Memory B cell (primary cell): ENCODE measurements at places on chromosomes 3 and 15.

DNA sequence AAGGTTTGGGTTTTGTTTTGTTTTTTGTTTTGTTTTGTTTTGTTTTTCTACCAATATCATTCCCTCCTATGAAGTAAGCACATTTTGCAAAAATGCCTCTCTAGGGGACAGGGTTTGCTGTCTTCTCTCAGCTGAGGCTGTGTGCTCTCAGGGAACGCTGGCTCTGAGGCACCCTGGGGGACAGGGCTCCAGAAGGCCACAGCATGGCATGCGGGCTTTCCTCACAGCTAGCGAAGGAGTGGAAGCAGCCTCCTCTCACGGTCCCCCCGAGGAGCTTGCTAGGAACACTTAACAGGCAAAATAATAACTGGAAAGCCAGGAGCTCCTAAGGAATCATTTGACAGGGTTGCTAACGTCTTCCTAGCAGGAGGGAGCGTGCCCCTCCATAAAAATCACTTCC, 227.7 kb upstream of the ST8SIA2 start:
- no peak for DNase-seq

GRCh38 chr15:78396976-78397375, 41.0 kb upstream of the IREB2 start:
- no peak for DNase-seq

DNA sequence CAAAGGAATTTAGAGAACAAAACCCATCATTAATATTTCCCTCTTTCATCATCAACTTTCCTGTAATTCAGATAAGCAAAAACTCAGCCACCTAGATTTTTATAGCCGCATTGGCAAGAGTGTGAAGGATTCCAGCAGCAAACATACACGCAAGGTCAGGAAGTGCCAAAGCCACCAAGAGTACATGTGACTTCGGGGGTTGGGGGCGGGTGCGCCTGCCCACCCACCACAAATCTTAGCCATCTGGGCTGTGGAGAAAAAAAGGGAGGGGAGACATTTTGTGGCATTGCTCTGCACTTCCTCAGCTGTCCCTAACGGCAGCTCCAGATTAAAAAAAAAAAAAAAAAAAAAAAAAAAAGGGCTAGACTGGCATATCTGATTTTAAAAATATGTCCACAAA, 148.4 kb downstream of the TNIK start:
- no peak for DNase-seq

DNA sequence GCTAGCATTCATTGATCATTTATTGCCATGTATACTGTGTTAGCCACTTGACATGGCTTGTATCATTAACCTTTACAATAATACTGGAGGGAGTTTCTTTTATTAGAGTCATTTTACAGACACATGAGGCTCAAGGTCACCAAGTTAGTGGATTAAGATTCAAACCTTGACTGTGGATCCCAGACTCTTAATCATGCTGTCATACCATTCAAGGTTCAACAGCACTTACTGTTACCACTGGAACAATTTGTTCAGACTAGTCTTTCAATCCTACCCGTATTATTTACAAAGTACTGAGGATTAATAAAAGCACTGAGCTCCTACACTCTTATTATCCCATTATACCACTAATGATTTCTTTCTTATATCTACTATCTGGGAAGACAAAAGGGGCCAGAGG, 1.2 kb downstream of the COX17 start:
- no peak for DNase-seq

DNA sequence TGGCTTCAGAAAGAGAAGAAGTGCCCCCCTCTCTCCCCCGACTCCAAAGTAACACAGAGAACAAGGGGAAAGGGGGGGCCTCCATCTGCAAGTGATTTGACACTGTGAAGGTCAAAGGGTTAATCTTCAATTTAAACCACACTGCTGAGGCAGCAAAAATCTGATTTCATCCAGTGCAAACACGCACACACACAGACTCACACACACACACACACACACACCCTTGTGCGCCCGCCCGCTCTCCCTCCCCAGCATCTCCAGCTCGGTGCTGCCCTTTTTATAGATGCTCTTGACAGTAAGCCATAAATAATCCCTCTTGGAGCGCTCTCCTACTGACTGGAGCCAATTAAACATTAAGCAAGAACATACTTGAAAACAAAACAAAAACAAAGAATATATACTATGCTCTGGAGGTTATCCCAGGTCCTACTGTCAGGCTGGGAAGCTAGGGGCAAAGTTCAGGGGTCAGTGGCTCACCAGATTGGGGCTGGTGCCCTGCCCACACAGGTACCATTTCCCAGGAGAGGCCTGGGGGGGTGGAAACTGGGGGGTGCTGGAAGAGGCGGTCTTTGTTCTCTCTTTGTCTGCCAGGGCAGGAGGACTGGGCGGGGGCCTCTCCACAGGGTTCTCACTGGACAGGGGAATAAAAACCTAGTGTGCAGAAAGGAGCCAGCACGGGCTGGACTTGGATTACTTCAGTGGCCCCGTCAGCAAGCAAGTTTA, 16.3 kb downstream of the BMF start:
- no peak for DNase-seq

DNA sequence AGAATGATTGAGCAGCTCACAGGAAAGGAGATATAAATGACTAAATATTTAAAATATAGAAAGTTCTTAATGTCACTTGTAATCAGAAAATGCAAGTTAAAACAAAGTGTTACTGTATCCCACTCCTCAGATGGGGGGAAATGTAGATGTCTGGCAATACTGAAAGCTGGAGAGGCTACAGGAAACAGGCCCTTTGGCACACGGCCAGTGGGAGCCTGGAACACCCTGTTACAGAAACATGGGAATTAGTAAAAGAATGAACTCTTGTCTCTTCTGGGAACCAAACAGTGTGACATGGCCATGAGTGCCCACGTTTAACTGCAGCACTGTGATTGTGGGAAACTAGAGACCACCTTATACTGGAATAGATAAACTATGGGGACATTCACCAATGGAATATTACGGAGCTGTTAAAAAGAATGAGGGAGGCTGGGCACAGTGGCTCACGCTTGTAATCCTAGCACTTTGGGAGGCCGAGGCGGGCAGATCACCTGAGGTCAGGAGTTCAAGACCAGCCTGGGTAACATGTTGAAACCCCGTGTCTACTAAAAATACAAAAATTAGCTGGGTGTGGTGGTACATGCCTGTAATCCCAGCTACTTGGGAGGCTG, 50.2 kb downstream of the CDCP1 start:
- DNase-seq, result no peak

DNA sequence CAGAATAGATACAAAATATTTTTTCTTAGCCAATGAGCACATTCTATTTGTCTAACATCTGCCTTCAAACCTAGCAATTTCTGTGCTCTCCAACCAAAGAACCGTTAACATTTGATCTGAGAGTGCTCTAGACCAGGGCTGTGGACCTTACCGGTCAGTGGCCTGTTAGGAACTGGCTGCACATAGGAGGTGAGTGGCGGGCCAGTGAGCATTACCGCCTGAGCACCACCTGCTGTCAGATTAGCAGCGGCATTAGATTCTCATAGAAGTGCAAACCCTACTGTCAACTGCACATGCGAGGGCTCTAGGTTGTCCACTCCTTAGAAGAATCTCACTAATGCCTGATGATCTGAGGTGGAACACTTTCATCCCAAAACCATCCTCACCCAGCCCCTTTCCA, 131.7 kb downstream of the CADM2 start:
- DNase-seq, result no peak

DNA sequence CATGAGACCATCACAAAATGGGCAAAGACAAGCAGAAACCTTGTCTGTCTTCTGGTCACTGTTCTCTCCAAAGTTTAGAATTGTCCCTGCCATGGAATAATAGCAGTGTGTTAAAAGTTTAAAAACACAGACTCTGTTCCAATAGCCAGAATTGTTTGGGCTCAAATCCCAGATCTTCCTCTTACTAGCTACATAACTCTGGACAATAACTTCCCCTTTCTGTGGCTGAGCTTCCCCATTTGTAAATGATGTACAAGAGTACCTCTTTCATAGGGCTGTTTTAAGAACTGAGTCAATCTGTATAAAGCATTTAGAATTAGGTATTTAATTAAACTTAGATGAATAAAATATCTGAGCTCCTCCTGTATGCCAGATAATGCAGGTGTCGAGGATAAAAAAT, 623.0 kb downstream of the NTRK3 start:
- DNase-seq, result no peak

- DNase-seq, result no peak
Observed at GRCh38 chr3:169286992-169287391, 376.5 kb downstream of the MECOM start.

- no peak for DNase-seq
Observed at GRCh38 chr15:50225938-50226337, 39.6 kb downstream of the HDC start.

GRCh38 chr15:96494505-96494904, 164.0 kb downstream of the NR2F2 start:
- DNase-seq, result no peak

DNA sequence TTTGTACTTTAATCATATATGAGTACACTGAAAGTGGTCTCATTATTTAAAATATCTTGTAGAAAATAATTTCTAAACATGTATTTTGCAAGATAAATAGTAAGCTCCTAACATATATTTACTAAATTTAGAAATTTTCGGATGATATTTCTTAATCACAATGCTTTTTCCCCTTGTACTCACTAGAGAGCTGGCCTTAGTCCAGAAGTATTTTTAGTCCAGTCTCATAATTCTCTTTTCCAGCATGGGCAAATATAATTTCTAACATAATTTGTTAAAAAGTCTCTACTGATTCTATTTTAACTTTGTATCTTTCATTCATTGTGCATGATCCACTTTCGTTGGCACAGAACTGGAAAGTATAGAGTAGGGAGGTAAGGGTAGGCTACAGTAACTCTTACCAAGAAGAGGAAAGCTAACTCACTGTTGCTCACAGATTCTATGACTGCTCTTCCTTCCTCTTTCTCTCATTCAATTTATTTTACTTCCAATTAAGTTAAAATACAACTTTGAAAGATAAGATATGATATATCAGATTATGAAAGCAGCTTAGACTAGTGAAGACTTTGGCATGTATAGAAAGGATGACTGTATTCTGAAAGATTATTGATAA, 39.3 kb downstream of the FGF7 start:
- DNase-seq, result no peak

- no peak for DNase-seq
Observed at GRCh38 chr3:193812791-193813500, 219.9 kb downstream of the OPA1 start.

GRCh38 chr15:45162771-45163507, 24.8 kb downstream of the SHF start:
- DNase-seq, result peak; percentile 58

DNA sequence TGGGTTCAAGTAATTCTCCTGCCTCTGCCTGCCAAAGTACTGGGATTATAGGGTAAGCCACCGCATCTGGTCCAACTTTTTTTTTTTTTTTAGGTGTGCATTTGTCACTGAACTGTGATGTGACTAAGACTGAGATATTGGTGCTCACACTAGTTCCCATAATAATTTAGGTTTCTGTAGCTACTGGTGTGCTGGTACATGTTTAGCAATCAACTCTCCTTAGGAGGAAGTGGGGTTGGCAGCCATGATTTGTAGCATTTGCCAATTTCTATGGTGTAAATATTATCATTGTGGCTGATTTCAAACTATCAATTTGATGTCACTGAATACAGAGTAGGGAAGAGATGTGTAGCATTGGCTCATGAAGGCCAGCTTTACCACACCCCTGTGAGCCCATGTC, 372.7 kb downstream of the EDEM1 start:
- DNase-seq, result no peak

DNA sequence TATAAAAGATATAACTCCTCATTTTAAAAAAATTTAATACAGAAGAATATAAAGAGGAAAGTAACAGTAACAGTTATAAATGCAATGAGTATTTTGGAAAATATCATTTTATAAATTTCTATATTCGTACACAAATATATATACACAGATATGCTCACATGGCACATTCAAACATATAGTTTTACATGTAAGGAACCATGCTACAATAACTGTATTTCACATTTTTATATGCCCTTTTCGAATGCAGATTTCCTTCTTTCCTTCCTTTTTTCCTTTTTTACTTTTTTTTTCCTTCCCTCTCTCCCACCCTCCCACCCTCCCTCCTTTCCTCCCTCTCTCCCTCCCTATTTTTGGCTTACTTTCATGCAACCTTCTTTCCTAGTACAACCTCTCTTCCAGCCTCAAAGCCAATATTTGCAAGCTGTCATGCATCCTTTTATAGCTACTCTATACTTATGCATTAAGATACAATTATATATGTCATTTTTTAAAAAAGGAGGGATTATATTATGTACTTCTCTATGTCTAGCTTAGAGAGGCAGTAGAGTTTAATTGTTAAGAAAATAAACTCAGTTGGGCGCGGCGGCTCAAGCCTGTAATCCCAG, 830.5 kb downstream of the IGSF11 start:
- no peak for DNase-seq

DNA sequence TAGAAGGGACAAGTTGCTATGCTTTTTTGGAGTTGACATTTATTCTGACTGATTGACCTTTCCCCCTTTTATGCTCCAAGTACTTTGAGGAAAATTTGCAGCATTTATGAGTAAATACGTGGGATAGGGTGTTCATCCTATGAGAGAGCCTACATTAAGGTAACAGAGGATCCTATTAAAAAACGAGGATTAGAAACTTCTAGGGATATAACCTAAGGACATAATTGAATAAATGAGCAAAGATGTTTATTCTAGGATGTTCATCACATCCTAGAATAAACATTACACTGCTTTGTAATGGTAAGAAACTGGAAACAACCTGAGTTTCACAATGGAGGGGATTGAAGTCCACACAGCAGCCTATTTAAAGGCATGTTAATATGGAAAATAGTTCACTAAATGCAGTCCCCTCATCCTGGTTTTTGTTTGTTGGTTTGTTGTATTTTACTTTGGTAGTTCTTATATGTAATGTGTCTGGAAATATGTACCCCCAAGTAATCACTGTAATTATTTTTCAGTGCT, 23.9 kb upstream of the CLEC3B start:
- DNase-seq, result no peak

DNA sequence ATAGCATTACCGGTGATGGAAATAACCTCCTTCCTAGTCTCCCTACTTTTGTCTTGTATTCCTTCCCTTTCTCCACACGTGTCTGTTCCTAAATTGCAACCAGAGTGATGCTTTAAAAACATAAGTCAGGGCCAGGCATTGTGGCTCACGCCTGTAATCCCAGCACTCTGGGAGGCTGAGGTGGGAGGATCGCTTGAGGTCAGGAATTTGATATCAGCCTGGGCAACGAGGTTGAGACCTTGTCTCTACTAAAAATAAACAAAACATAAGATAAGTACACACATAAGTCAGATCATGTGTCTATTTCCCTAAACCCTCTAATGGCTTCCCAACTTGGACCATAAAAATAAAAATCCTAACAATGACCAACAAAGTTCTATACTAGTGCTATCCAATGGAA, 18.4 kb downstream of the ARMC8 start:
- DNase-seq, result no peak
